IPS-NIHi11 (cell line): ENCODE measurements at places on chromosomes 2 and 18.

GRCh38 chr2:241501099-241501541 lies 7.3 kb downstream of the STK25 start:
- no peak for DNase-seq

DNA sequence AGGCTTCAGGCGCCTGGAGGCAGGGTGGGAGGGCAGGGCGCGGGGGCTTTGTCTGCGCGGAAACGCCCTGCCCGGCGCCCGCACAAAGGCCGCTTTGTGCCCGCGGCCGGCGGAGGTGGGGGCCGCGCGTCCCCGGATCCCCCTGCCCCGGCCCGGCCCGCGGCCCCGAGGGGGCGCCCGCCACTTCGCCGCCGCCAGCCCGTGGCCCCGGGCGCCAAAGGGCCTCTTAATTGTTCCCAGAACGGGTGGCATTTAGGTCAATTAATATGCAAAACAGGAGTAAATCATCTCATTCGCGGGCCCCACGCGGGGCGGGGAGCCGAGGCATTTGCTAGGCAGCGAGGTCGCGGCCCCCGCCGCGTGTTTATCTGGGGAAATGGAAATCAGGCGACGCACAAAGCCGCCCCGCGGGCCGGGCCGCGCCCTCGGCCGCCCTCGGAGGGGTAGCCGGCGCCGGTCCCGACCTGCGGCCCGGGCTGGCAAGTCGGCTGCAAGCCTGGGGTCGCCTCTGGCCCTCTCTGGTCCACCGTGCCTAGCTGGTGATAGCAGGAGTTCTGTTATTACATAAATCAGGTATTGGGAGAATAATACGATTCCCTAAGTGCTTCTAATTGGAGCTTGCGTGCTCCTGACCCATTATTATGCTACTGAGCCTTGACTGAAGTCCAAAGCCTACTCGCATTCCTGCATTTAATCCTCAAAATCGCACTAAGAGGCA lies 148.2 kb upstream of the GLI2 start:
- peak; percentile 87 for DNase-seq

GRCh38 chr2:201219328-201220096 lies 36.6 kb downstream of the CASP10 start:
- no peak for DNase-seq

GRCh38 chr2:143629340-143629739 lies 500.1 kb downstream of the ARHGAP15 start:
- no peak for DNase-seq

- peak; percentile 79 for DNase-seq
Observed at GRCh38 chr2:46294176-46294836, 2.9 kb upstream of the EPAS1 start.

DNA sequence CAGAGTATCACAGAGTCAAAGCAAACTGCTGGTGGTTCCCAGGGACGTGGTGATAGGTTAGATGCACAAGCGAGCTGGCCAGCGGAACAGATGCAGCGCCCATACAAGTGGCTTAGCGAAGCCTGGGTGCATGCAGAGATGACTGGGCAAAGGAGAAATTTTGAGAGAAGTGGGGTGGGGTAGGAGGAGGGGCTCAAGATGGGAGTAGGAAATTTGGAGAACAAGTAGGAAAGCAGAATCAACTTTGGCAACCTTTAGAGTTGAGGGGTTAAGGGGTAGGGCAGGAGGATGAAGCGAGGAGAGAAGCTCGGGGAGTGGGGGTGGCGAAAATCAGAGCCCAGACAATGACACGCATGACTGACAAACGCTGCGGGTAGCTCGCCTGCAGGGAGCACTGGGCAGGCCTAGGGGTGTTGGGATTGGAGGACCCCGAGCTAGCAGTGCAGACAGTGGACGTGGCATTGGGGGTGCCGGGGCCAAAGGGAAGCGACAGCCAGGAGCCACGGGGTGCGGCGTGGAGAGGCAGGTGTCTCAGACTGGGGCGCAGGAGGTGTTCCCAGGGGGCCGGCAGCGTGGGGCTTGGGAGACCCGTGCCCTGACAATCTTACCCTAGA lies 431 bp downstream of the FAM98A start:
- DNase-seq = peak; percentile 32

GRCh38 chr2:145085612-145086011 lies 565.7 kb upstream of the ZEB2 start:
- no peak for DNase-seq

DNA sequence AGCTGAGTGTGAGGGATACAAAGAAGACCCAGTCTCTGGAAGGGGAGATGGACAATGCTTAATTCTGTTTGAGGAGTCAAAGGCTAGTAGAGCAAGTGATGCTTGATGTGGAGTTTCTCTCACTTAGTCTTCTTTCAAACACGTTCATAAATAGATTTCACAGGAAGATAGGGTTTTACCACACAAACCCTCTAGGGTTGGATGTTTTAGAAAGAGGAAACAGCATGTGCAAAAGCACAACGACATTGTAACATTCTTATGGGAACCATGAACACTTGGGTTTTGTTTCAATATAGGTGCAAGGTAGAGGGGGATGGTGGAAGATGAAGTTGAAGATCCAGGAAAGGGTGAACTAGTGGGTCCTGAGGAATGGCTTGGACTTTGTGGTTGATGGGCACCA lies 10.8 kb upstream of the EFEMP1 start:
- DNase-seq = no peak

DNA sequence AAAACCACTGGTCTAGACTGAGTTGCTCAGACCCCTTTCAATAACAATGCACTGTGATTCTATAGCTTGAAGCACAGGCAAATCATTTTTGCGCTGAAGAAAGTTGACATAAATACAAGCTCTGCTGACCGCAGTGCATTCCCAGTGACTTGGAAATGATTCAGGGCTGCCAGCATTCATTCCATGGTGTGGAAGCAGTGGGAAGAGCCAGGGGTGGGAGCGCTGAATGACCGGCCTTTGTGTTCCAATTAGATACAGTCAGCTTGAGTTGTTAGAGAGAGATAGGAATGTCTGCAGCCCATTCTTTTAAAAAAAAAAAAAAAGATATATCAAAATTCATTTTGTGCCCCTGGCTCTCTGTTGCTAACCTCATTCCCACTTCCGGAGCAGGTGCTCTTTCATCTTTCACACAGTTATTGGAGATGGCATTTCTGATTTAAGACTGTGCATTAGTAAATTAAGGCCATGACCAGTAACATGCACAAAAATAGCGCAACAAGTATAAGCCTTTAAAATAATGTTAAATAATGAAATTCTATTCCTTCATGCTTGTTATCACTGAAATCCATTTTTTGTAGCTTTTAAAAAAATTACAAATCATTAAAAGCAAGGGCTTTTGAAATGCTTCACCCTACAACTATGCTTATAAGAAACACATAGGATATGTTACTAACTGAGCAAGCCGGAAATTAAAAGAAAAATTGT lies 59.4 kb upstream of the CTLA4 start:
- no peak for DNase-seq

DNA sequence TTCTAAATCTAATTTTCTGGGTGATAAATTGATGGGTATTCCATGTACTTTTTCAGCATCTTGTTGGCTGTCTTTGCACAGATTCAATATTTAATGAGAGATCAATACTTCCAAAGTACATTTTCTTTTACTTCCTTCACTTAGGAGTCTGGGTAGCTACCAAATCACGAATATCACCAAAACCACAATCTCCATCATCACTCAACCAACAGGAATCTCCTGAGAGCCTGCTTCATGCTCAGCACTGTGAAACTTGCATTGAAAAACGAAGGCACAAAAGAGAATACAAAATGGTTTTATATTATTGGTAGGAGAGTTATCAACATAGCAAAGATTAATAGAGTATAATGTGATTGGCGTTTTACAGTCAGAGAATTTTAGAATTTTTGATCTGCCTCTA lies 261.5 kb upstream of the DSEL start:
- DNase-seq = no peak

- DNase-seq = peak; percentile 37
Observed at GRCh38 chr2:113876503-113877387, 13.1 kb upstream of the ACTR3 start.

- DNase-seq = no peak
Observed at GRCh38 chr2:217027414-217027813, 167.6 kb upstream of the TNP1 start.

GRCh38 chr2:7497178-7497577 lies 580.0 kb downstream of the RNF144A start:
- no peak for DNase-seq

DNA sequence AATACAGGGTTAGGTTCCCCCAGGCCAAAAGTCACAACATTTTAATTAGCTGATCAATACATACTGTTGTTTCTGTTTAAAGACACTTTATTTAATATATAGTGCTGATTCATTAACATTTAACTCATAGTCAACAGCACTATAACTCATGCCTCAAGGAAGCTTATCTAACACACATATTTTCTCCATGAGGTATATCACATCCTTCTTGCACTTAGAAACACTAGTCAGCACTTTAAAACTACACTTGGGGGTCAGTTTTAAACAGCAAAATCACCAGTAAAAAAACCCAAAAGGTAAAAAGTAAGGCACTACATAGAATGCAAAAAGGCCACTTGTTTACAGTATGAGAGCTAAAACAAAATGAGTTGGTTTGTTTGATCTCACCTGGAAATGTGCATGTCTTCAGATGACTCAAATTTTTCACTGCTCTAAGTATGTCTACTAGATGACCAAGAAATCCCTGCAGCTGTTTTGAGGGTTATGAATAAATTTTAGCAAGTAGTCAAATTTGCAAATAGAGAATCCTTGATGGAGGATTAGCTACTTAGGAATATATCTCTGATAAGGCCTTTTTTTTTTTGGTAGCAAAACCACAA lies 54.1 kb upstream of the EPB41L5 start:
- DNase-seq = no peak

- DNase-seq = no peak
Observed at GRCh38 chr2:66435549-66435875, 587 bp downstream of the MEIS1 start.

DNA sequence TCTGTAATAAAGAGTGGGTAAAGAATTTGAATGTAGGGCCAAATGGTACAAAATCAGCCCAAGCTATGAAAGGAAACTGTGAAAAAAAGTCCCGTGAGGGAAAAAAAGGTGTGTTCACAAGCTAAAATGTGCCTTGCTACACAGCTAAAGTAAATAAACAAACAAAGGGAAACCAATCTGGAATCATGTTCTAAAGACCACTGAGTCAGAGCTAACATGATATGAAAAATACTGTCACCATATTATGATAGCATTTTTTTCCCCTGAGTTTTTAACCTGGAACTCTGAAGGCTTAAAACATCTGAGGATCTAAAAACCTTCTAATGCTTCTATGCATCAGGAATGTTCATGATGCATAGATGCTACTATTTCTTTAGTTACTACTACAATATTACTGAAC lies 58.8 kb downstream of the SCN1A start:
- DNase-seq = no peak

DNA sequence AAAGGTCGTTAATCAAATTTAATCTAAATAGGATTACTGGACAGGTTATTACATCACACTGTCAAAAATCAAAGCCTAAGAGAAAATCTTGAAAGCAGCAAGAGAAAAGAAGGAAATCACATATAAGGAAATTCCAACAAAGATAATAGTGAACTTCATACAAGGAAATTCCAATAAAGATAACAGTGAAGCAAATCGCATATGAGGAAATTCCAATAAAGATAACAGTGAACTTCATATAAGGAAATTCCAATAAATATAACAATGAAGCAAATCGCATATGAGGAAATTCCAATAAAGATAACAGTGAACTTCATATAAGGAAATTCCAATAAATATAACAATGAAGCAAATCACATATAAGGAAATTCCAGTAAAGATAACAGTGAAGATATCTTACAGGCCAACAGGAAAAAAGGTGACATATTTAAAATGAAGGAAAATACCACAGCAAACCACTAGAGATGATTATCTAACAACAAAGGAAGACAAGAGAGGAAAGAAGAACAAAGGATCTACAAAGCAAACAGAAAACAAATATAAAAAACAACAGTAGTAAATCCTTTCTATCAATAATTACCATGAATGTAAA lies 787.7 kb downstream of the CCDC85A start:
- DNase-seq = no peak

DNA sequence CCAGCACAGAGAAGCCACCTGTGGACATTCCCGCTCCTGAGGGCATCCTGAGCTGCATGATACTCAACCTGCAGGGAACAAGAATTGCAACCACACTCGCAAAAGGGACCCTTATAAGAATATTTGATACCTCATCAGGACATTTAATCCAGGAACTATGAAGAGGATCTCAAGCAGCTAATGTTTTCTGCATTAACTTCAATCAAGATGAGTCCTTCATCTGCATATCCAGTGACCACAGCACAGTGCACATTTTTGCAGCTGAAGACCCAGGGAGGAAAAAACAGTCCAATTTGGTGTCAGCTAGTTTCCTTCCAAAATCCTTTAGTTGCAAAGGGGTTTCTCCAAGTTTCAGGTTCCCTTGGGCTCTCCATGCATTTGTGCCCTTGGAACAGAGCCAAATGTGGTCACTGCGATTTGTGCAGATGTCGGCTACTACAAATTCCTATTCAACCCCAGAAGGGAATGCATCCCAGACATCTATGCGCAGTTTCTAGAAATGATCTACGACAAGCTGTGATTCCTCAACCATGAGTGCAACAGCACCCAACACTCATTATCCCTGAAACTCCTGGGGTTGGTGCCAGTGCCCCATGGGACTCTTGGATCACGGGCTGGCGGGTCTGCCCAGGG lies 23.3 kb upstream of the FHOD3 start:
- no peak for DNase-seq

DNA sequence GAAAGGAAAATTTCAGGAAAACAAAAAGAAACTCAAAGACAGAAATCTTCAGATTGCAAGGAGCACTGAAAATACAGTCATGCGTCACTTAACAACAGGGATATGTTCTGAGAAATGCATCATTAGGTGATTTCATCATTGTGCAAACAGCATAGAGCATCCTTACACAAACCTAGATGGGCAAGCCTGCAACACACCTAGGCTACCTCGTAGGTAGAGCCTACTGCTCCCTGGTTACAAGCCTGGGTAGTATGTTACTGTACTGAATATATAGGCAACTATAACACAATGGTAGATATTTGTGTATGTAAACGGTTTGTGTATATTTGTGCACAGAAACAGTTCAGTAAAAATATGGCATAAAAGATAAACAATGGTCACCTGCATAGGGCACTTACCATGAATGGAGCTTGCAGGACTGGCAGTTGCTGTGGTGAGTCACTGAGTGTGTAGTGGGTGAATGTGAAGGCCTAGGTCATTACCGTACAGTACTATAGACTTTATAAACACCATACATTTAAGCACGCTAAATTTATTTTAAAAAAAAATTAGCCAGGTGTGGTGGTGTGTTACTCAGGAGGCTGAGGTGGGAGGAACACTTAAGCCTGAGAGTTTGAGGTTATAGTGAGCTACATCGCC lies 33.4 kb downstream of the SFXN5 start:
- no peak for DNase-seq
